ENCODE measurements at places on chromosomes 3 and 15.

DNA sequence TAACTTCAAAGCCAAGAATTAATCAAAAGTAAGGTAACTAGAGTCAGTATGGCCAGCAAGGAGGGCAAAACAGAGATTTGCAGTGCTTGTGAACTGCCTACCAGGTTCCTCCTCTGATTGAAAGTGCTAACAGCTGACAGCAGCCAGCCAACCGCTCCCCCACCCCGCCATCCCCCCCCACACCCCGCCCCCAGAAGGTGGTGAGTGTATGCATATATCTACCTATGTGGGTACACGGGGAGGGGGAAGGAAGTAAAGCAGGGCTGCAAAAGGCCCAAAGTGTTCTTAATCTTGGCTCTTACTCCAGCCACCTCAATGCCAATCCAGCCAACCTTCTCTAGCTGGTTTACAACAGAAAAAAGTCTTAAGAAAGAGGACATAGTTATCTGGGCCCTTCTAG is 50.7 kb downstream of the RAF1 start:
- no peak for DNase-seq

- no peak for DNase-seq
Observed at GRCh38 chr3:71725271-71725991, at the start of gene EIF4E3. Gene EIF4E3 (minus strand): TSS chr3:71725402. CDS start chr3:71725367, 35 bp downstream.

DNA sequence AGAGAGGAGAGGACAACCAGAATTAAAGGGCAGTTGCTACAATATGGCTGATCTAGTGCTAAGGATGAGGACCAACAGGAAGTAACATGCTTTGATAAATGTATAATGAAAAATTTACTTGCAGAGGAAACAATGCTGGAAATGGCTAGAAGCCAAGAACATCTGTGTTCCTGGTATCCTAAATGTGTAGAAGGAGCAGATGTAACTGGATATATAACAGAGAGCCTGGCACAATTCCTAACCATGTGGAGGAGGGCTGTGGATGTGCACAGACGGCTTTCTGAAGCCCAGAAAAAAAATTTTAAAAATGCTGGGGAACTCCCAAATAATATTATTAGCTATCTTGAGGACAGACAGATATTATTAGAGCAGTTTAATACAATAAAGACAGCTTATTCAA is 159.4 kb upstream of the GBE1 start:
- no peak for DNase-seq

DNA sequence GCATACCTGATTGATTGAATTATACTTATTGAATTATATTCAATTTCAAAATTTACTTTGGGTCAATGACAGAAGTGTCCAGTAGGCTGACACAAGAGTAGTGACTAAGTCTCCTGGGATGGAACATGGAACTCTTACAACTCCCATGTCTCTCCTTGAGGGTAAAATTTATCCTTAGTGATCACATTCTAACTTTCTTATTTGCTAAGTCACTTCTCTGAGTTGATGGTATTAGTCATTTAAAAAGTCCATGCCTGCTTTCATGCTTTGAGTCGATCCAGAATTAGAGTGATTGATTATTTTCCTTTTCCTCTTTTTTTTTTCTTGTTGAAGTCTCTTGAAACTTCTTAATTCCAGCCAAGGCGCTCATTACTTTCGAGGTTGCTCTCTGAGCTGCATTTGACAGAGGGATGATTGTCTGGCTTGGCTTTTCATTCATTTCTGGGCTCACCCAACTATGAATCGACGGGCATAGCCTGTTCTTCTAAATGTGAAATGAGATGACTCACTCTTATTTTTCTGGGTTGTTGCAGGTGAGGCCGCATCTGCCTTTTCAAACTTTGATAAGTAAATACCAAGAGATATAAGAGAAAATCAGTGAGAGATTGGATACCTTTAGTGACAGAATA is 34.9 kb downstream of the LRRC3B start:
- DNase-seq: no peak

DNA sequence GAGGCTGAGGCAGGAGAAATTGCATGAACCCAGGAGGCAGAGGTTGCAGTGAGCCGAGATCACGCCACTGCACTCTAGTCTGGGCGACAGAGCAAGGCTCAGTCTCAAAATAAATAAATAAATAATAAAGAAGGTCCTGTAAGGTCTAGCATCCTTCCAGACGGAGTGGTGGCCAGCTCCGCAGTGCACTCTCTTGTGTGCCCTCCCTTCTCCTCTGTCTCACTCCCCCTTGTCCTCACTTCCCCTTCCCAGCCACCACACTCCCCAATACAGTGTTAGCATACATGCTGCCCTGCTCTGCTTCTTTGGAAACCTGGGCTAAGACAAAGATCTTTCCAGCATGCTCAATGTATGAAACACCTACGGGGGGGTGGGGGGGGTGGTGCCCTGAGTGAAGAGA is 3.4 kb upstream of the CLN6 start:
- no peak for DNase-seq

- DNase-seq: no peak
Observed at GRCh38 chr3:85498177-85498576, 539.4 kb downstream of the CADM2 start.

DNA sequence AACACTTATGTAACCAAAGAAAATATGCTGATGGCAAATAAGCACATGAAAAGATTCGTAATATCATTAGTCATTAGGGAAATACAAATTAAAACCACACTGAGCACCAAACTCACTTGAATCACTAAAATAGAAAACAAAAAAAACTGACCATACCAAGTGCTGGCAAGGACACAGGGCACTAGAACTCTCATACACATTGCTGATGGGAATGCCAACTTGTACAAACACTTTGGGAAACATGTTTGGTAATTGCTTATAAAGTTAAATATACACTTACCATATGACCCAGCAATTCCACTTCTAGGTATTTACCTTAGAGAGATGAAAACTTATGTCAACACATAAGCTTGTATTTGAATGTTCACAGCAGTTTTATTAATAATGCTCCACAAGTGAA is 95.5 kb downstream of the TFDP2 start:
- no peak for DNase-seq
